ENCODE measurements at places on chromosomes 7 and 10.

- no peak for DNase-seq
Observed at GRCh38 chr10:18449611-18450026, 201.8 kb downstream of the NSUN6 start.

DNA sequence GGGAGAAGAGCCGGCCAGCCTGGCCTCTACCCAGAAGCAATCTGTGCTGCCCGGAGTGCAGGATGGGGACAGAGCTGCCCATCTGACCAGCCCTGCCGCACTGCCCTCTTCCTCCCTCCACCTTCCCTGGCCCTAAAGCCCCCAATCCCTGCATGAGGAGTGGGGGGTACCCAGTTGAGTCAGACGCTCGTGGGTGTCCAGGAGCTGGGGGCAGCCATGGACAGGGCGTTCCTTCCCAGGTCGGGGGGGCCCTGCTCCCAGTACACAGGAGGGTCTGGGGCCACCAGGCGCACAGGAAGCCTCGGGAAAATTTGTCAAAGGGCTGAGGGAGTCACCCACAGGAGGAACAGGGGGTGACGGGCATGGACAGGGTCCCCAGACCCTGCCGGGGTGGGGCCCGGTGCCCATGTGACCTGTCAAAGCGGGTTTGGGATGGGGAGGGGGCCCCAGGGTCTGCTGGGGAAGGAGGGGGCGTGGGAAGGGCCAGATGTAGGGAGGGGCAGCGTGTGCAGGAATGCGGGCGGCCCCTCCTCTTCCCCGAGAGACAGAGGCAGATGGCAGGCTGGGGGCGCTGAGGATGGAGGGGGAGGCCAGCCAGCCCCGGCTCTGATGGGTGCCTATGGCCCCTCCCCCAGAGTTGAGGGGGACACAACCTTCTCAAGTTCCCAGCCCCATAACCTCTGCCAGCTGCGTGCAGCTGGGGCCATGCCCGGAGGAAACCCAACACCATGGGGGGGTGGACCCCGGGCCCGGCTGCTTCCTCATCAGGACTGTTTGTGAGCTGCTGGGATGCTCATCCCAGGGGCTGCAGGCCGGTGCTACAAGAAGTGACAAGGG lies 21.5 kb upstream of the GRIFIN start:
- no peak for DNase-seq

DNA sequence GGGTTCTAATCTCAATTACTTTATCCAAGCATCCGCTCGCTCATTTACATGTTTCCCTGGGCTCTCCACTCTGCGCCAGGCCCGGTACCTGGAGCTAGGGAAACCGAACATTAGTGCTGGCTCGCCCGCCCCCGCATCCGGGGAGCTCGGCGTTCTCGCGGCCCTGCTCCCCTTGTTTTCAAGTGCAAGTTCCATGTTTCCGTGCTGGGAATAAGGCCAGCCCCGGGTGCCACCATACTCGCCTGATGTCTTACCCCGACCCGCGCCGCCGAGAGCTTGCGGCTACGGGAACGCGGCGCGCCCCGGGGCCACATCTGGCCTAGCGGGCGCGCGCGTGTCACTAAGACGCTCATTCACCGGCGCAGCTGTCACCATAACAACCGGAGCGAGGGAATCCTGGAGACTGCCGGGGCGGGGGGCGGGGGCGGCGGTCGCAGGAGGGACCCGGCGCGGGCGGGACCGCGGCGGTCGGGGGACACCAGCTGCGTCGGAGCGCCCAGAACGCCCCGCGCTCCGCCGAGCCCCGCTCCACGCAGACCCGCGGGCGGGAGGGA lies at the start of gene NEURL1:
TSS of gene NEURL1 (plus strand) at position 344 of the 554 bp plus-strand sequence. CDS start 683 bp downstream, outside the sequence.
- no peak for DNase-seq

- DNase-seq: no peak
Observed at GRCh38 chr7:98613601-98614425, 3.3 kb upstream of the NPTX2 start.

GRCh38 chr7:40694026-40694809 lies 559.4 kb downstream of the SUGCT start:
- no peak for DNase-seq

DNA sequence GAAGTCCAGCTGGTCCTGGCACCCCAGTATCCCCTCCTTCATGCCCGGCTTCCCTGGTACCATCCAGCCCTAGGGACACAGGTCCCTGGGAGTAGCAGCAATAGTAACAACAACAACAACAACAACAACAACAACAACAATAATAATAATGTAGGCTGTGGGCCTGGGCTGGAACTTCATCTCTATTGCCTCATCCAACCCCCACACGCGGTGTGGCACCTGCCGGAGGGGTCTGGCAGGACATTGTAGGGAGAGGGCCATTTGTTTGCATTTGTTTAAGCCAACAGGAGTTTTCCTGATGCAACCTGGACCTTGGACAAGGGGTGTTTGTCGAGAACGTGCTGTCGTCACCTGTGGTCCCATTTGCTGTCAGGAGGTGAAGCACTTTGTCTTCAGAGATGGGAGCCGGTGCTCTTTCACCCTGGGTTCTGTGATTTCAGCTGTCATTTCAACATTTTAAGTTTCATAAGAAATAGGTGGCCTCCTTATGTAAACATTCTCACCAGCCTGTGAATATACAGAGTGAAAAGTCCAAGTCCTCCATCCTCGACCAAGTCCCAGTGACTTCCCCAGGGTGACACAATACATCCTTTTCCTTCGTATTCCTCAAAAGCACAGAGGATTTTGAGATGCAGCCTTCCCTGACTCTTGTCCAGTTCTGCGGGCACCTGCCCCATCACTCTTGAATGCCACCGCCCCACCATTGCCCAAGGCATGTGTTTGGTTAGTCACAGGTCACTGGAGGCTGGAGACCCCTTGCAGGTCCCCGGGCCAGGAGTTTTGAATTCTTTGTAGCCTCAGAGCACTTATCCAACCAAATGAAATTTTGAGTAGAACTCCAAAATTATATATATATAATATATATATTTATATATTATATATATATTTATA lies 9.2 kb downstream of the LHPP start:
- no peak for DNase-seq
